ENCODE measurements at places on chromosomes 16 and 17. TPM values are rescaled to one million over a fixed set of nuclear protein-coding genes. Genes with fewer than 3 reads are reported as not detected.

DNA sequence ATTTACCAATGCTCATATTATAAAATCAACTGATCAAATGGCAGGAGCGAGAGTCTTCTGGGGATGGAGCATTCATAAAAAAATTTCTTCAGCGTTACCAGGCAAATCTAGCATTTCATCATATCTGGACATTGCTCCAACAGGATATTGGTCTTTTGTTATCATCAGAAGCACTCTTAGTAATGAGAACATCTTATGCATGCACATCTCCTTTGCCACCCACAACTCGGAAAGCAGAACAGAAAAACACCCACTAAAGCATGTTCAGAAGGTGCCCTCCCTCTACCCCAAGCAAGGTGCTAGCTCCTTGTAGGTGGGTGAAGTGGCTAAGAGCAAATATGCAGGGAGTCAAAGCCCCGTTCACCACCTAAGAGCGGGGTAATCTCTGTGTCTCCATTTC, 18.9 kb downstream of the ARHGAP17 start:
- H3K4me1 ChIP-seq = peaks cover 83% of the 10 kb centered on the region
- H3K36me3 ChIP-seq = no peaks in the 10 kb centered on the region
- DNase-seq = no peak
- no peak overlapping the region for H3K27ac ChIP-seq

- H3K27ac ChIP-seq = peak overlapping the region; percentile 6
- H3K4me1 ChIP-seq = peaks cover 36% of the 10 kb centered on the region
- no peaks in the 10 kb centered on the region for H3K27me3 ChIP-seq
- peak overlapping the region; percentile 90 for H3K4me3 ChIP-seq
Measured at GRCh38 chr16:55480228-55480655, 1.2 kb downstream of the MMP2 start.

GRCh38 chr17:44197980-44198720, 1.5 kb downstream of the ATXN7L3 start:
- peak overlapping the region; percentile 77 for H3K4me3 ChIP-seq
- H3K36me3 ChIP-seq = peaks cover 8% of the 10 kb centered on the region
- no peaks in the 10 kb centered on the region for H3K27me3 ChIP-seq
- no peak for DNase-seq

- H3K4me3 ChIP-seq = no peak overlapping the region
- DNase-seq = no peak
- peaks cover 32% of the 10 kb centered on the region for H3K4me1 ChIP-seq
- H3K27ac ChIP-seq = no peak overlapping the region
- H3K27me3 ChIP-seq = no peaks in the 10 kb centered on the region
- H3K36me3 ChIP-seq = no peaks in the 10 kb centered on the region
Measured at GRCh38 chr16:1157639-1158455, 4.9 kb downstream of the CACNA1H start.

Gene ZP2
- not detected for total RNA-seq

DNA sequence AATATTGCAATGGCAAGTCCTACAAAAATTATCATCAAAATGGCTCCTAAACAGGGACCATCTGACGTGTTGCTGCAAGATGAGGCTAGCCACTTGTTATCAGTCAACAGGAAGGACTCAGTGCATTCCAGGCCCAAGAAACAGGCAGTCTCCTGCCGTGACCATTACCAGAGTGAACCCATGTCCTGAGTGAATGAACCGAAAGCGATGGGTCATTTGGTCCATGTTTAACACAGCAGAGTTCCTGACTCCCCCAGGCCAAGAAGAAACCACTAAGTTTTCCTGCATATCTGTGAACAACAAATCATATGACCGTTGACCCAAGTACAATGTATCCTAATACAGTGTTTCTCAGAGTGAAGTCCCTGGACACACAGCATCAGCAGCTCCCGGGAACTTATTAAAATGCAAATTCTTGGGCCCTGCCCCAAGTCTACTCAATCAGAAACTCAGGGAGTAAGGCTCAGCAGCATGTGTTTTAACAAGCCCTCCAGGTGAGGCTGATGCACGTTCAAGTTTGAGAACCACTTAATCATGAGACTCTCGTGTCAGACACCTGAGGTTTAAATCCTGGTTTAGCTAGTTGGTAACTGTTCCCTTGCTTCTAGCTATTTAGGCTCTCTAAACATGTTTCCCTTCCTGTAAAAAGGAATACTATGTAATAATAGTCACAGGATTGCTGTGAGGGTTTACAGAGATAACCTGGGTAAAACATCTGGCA, 429.4 kb upstream of the MAF start:
- peaks cover 29% of the 10 kb centered on the region for H3K4me1 ChIP-seq
- peaks cover 7% of the 10 kb centered on the region for H3K36me3 ChIP-seq
- H3K27ac ChIP-seq = no peak overlapping the region

GRCh38 chr17:39051001-39051585, 83.9 kb upstream of the FBXO47 start:
- H3K4me1 ChIP-seq = no peaks in the 10 kb centered on the region
- no peak for DNase-seq
- H3K27me3 ChIP-seq = peaks cover 10% of the 10 kb centered on the region
- peaks cover 8% of the 10 kb centered on the region for H3K36me3 ChIP-seq
- no peak overlapping the region for H3K4me3 ChIP-seq

DNA sequence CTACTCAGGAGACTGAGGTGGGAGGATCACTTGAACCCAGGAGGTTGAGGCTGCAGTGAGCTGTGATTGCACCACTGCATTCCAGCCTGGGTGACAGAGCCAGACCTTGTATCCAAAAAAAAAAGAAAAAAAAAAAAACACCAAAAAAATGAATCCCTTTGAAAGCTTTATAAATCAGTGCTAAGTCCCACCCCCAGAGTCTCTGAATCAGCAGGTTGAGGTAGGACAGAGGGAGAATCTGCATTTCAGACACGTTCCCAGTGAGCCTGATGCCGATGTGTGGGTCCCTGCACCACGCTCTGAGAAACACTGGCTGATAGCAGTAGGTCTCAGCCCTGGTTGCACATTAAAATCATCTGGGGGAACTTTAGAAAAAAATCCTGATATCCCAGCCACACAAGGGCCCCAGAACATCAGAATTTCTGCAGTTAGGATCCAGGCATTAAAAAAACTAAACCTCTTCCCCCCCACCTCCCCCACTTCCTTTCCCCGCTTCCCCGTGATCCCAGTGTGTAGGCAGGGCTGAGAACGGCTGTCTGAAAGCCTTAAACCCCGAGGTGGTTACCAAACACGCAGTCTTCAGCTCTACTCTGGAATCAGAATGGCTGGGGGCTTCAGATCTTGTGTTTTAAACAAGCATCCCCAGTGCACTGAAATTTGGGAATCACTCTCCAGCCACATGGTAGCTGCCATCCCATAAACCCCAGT, 27.3 kb upstream of the GPRC5B start:
- no peaks in the 10 kb centered on the region for H3K27me3 ChIP-seq
- no peaks in the 10 kb centered on the region for H3K4me1 ChIP-seq
- H3K36me3 ChIP-seq = no peaks in the 10 kb centered on the region
- no peak overlapping the region for H3K4me3 ChIP-seq
- H3K27ac ChIP-seq = no peak overlapping the region

DNA sequence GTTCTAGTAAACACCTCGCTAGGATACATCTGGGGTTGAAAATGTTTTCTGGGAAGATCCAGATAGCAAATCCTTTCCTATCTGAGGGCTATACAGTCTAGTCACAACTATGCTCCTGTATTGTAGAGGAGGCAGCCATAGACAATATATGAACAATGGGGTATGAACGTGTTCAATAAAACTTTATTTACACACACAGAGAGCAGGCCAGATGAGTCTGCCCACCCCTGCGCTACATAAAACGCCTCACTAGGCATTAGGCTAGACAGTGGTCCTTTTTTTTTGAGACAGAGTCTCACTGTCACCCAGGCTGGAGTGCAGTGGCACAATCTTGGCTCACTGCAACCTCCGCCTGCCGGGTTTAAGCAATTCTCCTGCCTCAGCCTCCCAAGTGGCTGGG, 11.1 kb downstream of the USP36 start:
- peaks cover 47% of the 10 kb centered on the region for H3K36me3 ChIP-seq
- H3K4me3 ChIP-seq = no peak overlapping the region

- H3K4me1 ChIP-seq = no peaks in the 10 kb centered on the region
- H3K27ac ChIP-seq = no peak overlapping the region
- no peaks in the 10 kb centered on the region for H3K27me3 ChIP-seq
- no peak overlapping the region for H3K4me3 ChIP-seq
- H3K36me3 ChIP-seq = no peaks in the 10 kb centered on the region
Measured at GRCh38 chr16:82995924-82996441, 369.2 kb downstream of the CDH13 start.

Gene DOC2A
- not detected for total RNA-seq

DNA sequence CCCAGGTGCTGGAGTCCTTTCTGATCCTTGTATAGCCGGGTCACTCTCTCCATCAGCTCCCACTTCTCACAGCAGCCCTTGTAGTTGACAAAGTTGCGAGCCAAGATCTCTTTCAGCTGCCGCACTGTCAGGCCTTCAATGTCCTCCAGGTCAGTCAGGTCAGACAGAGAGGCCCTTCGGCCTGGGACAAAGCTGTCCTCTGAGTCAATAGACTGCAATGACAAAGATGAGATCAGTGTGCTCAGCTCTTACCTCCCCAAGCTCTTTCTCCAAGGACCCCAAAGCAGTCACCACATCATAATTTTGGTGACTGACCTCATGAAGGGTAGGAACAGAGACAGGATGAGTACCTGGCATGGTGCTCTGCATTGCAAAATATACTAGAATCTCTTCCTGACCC, 36.1 kb downstream of the LIG3 start:
- peaks cover 16% of the 10 kb centered on the region for H3K4me1 ChIP-seq
- peaks cover 30% of the 10 kb centered on the region for H3K36me3 ChIP-seq
- DNase-seq = no peak
- no peaks in the 10 kb centered on the region for H3K27me3 ChIP-seq

- peaks cover 11% of the 10 kb centered on the region for H3K4me1 ChIP-seq
- no peak overlapping the region for H3K27ac ChIP-seq
- H3K4me3 ChIP-seq = no peak overlapping the region
- no peaks in the 10 kb centered on the region for H3K36me3 ChIP-seq
- no peak for DNase-seq
Measured at GRCh38 chr16:88337021-88337420, 45.7 kb upstream of the ZNF469 start.

- H3K36me3 ChIP-seq = peaks cover 23% of the 10 kb centered on the region
- peaks cover 41% of the 10 kb centered on the region for H3K4me1 ChIP-seq
- H3K4me3 ChIP-seq = peak overlapping the region; percentile 76
Measured at GRCh38 chr16:30660424-30661261, 2.4 kb downstream of the FBRS start.

Gene BICDL2
- not detected for total RNA-seq
